ENCODE measurements at places on chromosomes 4 and X.

DNA sequence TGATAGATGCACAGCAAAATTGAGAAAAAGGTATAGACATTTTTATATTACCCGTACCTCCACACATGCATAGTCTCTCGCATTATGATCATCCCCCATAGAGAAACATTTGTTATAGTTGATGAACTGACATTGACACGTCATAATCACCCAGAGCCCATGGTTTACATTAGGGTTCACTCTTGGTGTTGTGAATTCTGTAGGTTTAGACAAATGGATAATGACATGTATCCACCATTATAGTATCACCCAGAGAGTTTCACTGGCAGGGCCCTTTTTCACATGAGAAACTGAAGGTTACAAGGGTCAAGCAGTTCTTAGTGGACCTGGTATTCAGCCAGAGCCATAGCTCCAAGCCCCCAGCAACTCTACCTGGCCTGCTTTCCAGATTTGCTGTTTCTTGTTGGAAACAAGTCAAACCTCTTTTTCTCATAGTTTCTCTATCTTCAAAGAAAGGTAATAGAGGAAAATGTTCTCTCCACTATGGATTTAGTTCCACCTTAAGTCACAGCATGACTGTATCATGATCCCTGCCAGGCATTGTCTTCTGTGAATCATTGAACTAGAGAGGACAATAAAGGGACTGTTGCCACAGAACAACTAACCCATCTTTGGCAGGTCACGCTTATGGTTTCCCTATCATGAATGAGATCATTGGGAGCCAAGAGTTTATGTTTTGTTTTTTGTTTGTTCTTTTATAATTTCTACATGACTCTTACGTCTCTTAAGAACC is 64.0 kb downstream of the HHIP start:
- no peak for DNase-seq

DNA sequence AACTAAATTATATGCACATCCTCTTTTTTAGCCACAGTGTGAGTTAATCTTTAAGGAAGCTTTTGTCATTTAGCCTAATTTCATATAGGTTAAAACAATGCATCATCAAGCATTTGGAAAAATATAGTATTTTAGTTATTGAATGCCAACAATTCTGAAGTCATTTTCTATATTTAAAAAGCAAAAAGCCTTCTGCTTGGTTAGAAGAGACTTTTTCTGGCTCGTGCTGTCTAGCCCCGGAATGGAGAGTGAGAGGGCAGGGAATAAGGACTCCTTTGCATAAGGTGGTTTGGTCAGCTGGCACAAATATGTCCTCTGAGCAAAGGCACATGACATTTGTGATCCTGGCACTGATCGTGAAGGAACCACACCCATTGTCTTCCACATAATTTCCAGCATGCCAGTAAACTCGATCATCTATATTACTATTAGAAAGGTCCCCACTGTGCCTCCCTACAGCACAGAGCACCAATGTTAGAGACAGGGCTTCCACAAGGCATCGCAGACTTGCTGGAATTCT is 393.7 kb upstream of the INTU start:
- no peak for DNase-seq

DNA sequence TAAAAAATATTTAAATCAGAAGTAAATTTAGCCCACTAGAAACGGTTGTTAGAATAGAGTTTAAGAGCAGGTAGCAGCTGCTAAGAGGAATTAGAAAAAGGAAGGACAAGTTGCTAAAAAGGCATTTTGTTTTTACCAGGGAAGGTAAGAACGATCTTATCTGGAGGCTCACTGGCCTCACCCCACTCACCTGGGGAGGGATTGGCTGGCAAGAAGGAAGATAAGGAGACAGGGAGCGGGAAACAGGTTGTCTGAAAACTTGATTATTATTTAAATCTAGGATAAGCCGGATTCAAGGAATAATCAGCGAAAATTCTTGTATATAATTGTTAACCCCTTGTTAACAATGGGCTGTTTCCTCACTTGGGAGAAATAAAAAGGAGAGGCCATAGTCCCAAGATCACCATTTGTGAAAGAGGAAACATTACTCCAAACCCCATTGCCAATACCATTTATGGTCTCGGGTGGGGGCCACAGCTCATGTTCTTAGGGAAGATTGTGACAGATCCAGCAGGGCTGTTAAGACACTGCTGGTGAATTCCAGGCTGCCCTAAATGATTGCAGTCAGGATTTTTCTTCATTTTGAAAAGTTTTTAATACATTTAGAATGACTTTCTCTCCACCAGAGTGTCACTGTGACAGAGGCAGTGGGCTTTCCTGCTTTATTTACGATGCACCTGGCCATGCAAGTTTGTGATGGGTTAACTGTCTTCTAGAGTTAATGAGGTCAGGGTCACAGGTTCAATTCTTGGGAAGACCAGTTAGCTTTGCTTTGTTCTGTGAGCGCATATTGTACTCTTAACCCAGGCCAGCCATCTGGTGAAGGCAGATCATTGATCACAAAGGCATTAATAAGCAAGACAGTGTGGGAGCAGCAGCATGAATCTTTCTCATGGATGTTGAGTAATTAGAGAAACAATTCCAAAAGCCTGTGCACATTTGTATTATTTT is 106.6 kb downstream of the CEP135 start:
- no peak for DNase-seq

GRCh38 chr4:153222707-153223426 is 18.6 kb downstream of the TRIM2 start:
- DNase-seq = peak; percentile 7

DNA sequence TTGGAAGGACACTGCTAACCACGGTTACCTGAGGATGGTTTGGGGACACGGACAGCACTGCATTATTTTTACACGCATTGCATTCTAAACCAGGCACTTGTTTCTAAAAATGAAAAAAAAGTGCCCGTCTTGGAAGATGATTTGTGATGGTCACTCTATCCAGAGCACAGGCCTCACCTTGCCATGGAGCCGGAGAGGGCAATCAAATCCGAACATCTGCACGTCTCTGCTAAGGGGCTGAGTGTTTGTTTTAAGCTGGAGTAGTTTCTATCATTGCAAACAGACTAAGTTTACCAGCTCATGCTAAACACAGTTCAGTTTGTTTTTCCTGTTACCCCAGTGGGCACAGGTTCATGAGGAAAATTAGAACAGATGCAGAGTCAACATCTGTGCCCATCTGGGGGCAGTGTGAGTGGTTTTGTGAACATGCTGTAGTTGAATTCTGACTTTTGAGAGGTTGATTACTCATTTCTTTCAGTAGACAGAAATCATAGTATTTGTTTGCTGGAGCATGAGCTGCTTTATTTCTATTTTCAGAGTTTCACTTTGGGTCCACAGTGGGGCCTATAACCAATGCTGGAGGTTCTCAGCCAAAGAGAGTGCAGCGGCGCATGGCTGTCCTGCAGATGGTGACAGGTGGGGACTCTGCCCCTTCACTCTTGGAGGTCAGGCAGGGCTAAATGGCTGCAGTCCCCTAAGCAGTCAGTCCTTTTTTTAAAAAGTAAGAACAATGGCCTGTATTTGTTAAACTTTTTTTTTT is 65.4 kb upstream of the ENPP6 start:
- DNase-seq = no peak

DNA sequence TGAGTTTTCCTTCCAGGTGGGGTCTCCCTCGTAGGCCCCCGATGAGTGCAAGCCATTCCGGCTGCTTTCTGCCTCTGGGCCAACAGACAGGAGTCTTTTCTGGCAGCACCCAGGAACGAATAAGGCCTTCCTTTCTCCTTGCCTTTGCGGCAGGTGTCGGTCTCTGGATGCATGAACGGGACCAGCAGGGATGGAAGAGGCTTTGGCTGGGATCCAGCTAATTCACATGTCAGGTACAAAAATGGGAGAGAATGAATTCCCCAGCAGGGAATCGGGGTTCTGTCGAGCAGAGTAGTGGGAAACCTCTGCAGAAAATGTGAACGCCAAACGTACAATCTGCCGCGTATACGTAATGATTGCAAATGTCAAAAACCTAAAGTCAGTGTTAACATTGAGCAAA is 146.1 kb upstream of the TBL1X start:
- DNase-seq = no peak

DNA sequence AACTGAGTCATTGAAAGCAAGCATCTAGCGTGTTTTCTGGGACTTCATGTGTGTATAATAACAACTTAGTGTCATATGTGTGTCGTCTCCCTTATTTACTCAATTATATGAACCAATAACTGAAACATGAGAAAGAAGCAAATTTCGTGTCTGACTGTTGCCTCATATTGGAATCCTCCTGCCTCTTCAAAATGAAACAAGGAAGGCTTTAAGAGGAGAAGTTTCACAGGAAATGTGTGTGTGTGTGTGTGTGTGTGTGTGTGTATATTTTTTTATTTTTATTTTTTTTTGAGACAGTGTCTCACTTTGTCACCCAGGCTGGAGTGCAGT is 145.8 kb upstream of the SFRP2 start:
- DNase-seq = no peak

DNA sequence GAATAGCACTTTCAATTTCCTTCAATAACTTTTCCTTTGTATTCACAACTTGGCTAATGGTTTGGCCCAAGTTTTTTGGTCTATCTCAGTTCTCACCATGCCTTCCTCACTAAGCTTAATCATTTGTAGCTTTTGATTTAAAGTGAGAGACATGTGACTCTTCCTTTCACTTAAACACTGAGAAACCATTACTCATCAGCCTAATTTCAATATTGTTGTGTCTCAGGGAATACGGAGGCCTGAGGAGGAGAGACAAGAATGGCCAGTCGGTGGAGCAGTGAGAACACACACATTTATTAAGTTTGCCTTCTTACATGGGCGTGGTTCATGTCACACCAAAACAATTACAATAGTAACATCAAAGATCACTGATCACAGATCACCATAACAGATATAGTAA is 56.7 kb downstream of the TSPAN5 start:
- no peak for DNase-seq

DNA sequence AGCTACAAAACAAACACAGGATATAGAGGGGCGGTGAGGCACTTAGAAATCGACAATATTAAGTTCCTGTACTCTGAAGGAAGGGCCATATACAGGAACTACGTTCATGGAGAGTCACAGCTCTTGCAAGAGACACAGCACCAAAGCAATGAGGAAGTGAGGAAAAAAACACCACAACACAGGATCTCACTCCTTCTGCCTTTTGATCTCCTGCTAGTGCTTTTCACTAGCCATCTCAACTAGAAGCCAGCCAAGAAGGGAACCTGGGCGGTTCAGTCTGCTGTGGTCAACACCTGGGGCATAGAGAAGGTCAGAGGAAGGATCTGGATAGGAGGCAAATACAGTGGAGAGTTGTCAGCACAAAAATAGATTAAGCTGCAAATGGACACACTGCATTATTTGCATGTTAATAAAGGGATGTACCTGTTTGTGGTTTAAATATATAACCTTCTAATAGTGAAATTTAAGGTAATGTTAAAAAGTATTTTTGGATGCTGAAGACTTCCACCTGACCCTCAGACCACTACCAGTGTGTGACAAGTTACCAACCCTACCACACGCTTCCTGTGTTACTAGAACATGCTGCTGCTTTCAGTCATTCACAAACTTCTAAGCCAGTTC is 104.6 kb downstream of the DTHD1 start:
- DNase-seq = peak; percentile 82

GRCh38 chr4:119139311-119139710 is 3.7 kb downstream of the MYOZ2 start:
- DNase-seq = no peak

- DNase-seq = no peak
These were observed 35.3 kb upstream of the ADAMTS3 start for GRCh38 chr4:72604324-72604723.

All from naive thymus-derived CD4-positive, alpha-beta T cell (primary cell).